Tibial nerve (tissue), 4 donors: ENCODE measurements at places on chromosomes 16 and 17. TPM values are rescaled to one million over a fixed set of nuclear protein-coding genes. Genes with fewer than 3 reads are reported as not detected.
A peak's percentile ranks its signal among the peaks of the same experiment; 100 is the strongest.

DNA sequence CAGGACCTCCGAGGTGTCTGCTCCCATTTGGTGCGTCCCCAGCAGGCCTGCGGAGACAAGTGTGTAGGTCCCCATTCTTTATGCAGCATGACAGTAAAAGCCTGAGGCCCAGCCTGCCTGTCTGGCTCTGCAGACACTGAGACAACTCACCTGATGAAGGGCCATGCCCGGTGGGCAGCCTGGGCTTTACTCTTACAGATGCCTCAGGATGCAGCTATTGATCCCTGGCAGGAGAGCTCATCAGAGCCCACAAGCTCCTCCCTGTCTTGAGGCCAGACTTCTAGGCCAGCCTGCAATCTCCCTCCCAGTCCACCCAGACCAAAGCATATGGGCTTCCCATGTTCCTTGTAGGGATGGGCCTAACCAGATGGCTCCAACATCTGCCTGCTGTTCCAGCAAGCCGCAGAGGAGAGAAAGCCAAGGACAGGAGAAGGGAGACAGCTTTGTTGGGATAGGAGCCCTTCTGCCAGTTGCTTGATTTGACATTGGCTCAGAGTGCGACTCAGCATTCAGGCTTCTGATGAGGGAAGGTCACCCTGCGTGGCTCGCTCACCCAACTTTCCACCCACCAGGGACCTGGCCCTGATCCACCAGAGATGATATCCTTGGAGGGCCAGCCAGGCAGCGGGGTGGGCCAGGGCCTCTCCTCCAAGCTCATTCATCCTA, 87.5 kb downstream of the SOCS1 start:
- no peak for DNase-seq

- DNase-seq: no peak
Observed at GRCh38 chr17:81621494-81622130, 15.3 kb downstream of the NPLOC4 start.

NT5M gene
- 7.3 TPM for total RNA-seq

KCNG4 gene
- total RNA-seq: not detected

NAGS gene
- total RNA-seq: 1.5 TPM

SLC6A4 gene
- total RNA-seq: 2.0 TPM

DNA sequence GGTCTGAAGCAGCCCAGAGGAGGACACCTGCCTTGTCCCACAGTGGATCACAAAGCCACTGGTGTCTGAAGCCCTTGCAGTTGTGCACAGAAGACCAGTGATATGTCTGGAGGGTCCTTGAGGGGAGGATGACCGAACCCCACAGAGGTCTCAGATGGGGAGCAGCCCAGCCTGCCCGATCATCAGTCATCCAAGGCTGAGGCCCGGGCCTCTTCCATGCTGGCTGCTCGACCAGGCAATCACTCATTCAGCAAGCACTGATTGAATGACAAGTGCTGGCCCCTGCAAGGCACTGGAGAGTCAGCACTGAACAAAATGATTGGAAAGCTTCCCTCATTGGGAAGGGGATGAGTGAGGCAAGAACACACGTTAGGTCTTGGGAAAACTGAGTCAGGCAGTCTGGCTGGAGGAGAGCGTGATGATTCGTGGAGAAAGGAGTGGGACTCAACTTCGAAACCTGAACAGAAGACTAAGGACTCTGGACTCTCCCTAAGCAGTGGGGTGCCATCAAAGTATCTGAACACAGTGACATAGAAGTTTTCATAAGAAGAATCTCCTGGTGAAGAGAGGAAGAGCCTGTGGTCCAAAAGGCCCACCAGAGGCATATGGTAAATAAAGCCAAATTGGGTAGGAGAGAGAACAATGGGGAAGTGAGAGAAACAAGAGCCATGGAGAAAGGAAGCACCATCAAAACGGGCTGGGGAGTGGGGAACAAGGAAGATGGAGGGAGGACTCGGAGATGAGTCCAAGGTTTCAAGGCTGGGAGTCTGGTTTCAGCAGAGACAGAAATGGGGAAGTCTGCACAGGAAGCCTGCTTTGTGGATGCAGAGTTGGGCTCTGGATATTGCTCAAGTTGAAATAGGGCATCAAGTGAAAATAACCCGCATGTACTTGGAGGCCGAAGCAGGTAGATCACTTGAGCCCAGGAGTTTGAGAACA, 10.2 kb downstream of the PIK3R5 start:
- no peak for DNase-seq

FBXL16 gene
- 2.4 TPM for total RNA-seq

DNA sequence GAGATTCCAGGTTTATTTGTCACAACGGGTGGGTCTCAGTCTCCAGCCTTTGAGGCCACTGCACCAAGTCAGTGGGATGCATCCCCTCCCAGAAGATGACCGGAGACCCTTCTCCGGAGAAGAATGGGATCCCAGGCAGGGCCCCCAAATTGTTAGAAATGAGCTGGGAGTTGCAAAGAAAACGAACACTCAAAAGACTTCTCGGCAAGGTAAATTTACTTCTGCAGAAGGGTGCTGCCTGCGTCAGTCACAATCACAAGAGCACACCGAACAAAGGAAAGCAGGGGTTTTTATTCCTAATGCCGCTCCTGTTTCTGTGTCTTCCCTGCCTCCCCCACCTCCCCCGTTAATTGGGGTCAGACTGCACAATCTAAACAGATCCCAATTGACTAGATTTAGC, 61.4 kb downstream of the ATF7IP2 start:
- DNase-seq: no peak

BCL6B gene
- 3.9 TPM for total RNA-seq

GRCh38 chr16:79618692-79619050, 18.1 kb upstream of the MAF start:
- DNase-seq: no peak

DNA sequence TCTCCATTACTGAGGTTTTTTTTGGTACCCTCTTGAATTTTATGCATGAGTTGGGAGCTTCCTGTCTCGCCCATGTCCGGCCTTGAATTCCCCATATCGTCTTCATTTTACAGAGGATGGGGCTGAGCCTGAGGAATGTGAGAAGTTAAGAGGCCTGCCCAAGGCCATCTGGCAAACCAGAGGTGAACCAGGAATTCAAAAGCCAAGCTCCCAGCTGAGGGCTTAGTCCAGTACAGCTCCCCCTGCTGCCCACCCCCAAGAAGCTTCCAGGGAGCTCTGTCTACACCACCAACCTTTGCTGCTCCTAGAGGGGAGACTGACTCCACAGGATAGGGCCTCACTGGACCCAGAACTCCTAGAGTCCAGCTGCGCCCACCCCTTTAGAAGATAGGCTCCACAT, 20.7 kb upstream of the C16orf78 start:
- no peak for DNase-seq

GRCh38 chr17:78529871-78530670, 47.1 kb downstream of the DNAH17 start:
- no peak for DNase-seq

- no peak for DNase-seq
Observed at GRCh38 chr16:4979164-4979563, 21.0 kb downstream of the SEC14L5 start.

DNA sequence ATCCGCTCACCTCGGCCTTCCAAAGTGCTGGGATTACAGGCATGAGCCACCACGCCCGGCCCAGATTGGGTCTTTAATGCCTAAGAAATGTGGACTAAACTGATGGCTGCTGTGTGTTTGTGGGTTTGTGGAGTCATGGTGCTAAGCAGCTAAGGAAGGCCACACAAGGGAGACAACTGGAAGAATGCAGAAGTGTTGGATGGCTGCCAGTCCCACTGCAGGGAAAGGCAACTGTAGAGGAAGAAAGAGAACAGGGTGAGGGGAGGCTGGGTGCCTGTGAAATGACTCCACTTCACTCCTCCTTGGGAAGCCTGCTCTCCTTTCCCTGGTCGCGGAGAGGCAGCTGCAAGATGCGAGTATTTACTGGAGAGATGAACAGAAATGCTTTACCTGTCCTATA, 23.5 kb upstream of the SIAH1 start:
- DNase-seq: peak; percentile 54

TMC5 gene
- total RNA-seq: not detected

GRCh38 chr17:44223541-44224071, 4.1 kb upstream of the UBTF start:
- no peak for DNase-seq

DNA sequence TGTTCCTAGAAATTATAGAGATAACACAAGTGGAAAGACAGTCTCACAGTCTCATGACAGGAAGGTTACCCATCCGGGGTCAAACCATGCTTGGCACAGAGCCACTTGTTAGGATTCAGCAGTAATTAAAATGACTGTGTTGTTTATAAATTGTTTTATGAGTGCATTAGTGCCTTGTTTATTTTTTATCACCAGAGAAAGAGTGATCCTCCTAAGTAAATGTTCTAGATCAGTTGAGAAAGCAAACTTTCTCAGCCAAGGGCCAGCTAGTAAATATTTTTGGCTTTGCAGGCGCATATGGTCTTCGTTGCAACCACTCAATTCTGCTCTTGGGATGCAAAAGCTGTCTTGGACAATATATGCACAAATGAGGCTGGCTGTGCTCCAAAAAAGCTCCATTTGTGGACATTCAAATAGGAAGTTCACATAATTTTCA, 253.9 kb upstream of the CACNG5 start:
- no peak for DNase-seq

GRCh38 chr17:78034429-78035091, 76.1 kb downstream of the TNRC6C start:
- DNase-seq: no peak

- no peak for DNase-seq
Observed at GRCh38 chr16:14132696-14133048, 61.6 kb downstream of the MRTFB start.

DNA sequence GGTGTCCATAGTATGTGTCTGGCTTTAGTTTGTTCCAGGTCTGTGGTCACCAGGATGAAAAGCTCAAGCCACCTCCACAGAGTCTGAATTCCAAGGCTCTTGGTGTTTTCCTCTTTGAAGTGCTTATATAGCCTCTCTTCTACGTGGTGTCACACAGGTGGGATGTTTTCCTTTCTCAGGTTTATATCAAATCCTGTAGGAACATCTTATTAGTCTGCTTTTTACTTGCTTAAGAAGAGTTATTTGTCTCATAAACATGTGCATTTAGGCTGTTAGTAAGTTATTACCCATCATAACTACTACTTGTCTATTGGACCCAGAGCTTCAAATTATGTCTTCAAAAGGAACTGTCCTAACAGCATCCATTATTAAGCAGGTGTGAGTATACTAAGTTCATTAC, at the start of gene KRT39:
TSS of gene KRT39 (minus strand) at position 101 of the 400 bp plus-strand sequence. CDS start at position 9, 92 bp downstream.
- DNase-seq: no peak

SPATA33 gene
- 9.0 TPM for total RNA-seq

- DNase-seq: no peak
Observed at GRCh38 chr16:590188-590814, 435 bp downstream of the RAB40C start.

MAPK7 gene
- 41.6 TPM for total RNA-seq

GRCh38 chr17:72264682-72265405, 144.0 kb downstream of the SOX9 start:
- no peak for DNase-seq

DNA sequence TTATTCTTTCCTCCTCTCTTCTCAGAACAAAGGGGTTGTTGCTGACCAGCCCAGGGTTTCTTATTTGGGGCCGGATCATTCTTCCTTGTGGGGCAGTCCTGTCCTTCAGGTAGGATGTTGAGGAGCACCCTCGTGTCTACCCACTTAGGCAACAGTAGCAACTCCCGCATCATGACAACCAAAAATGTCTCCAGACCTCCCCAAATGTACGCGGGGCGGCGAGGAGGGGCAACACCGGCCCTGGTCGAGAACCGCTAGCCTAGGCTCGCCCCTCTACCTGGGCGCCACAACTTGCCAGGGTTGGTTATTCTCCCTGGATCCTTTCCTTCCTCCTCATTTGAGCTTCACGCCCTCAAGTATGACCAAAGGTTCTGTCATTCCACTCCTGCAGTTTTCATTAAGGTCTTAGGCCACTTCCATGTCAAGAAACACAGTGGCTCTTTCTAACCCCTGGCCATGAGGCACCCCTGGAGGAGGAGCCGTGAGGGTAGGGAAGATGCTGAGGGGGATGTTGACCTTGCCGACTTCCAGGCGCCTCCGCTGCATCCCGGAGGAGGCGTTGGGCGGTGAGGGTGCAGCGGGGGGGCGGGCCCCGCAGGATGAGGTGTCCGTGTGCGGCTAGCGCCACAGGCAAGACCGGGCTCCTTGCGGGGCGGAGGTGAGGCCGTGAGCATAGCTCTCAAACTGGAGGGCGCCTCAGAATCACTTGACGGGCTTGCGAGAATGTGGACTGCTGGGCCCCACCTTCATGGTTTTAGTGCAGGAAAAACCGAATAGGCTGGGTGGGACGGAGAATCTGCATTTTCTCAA, 712 bp upstream of the SPECC1 start:
- no peak for DNase-seq

- no peak for DNase-seq
Observed at GRCh38 chr17:31549121-31549524, 157.6 kb downstream of the RAB11FIP4 start.

GRCh38 chr17:36742267-36743000, 141.1 kb downstream of the MRM1 start:
- no peak for DNase-seq

DNA sequence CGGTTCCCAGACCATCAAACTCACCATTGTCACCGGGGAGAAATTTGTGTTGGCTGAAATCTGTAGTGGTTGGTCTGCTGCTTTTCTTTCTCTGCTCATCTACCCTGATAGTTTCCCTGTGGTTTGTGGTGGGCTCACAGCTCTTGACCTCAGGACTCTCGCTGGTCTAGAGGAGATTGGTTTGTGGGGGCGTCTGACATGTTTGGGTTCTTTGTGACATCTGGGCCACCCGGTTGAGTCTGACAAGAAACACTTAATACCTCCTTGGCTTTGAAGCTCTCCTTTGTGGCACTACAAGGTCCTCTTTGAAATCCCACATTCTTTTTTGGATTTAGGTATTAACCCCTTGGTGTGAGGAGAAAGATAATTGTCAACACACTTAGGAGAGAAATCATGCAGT, 662.0 kb downstream of the WWOX start:
- no peak for DNase-seq
